Progenitor cell of endocrine pancreas (in vitro differentiated cells): ENCODE measurements at places on chromosomes 16 and 17. TPM values are rescaled to one million over a fixed set of nuclear protein-coding genes. Genes with fewer than 3 reads are reported as not detected.
A peak's percentile ranks its signal among the peaks of the same experiment; 100 is the strongest.

DNA sequence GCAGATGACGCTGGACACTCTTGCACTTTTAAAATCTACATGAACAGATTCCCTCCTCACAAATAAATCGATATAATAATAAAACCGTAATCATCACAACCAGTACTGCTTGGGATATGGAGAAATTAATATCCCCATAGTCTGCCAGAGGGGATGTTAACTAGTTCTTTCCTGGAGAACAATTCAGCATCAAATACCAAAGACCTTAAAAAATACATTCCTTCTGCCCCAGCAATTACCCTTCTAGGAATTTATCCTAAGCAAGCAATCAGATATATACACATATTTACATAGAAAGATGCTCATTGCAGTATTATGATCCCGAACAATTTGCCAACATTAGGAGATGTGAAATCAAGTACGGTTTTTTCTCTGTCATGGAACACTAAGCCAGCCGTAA lies 21.8 kb downstream of the SMYD4 start:
- DNase-seq = no peak

GRCh38 chr17:2711608-2712299 lies at the start of gene CLUH:
CLUH (minus strand) TSS chr17:2711764; CDS start chr17:2711661, 103 bp downstream.
- peak; percentile 76 for DNase-seq

DNA sequence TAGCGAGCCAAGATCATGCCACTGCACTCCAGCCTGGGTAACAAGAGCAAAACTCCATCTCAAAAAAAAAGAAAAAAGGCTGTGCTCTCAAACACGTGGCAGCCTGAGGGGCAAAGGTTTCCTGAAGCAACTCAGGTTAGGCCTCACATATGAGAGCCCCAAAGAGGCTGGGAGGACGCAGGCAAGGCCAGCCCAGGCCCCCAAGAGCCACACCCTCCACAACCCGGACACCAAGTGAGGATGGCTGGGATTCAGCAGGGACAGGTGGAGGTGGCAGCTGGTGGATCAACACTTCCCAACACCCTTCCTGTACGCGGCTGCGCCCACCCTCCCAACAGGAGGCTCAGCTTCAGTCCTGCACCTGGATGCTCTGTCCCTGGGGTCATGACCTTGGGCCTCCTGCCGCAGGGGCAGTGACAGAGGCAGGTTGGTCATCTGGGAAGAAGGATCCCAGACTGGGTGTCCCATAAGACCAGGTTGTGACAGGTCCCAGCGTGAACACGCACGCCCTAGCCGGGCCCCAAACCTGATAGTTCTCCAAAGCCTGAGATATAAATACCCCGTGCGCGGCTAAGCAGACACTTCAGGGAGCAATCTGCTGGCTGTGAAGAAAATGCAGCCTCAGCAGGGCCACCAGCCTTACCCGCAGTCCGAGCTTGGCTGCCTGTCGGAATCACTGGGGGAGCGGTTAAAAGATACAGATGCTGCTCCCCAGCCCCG lies 78.1 kb downstream of the TIMM22 start:
- DNase-seq = no peak

GRCh38 chr17:74212209-74212912 lies 1.0 kb upstream of the TTYH2 start:
- DNase-seq = no peak

Gene SDK2
- total RNA-seq = 6.7 and 7.1 TPM in 2 replicates

Gene WSCD1
- total RNA-seq = 10.3 and 11.1 TPM in 2 replicates
